ENCODE measurements at places on chromosomes 5 and 9.
A peak's percentile ranks its signal among the peaks of the same experiment; 100 is the strongest.

- DNase-seq: peak; percentile 78
Observed at GRCh38 chr5:93602241-93603077, 19.4 kb downstream of the NR2F1 start.

DNA sequence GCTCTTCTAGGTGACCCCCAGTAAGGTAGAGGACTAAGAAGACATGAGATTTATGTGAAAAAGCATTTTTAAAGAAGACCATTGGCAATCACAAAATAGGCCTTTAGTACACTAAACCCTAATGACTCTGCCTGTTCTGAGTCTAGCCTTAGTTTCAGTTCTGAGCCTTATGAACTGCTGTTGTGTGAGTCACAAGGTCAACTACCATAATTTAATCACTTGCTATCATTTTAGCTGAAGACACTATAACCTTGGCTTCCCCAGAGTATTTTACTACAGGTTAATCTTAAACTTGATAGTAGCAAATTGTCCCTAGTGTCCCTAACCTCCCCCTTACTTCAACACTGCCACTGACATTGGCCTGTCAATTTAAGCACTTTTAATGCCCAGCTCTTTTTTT lies 34.4 kb downstream of the APC start:
- no peak for DNase-seq

GRCh38 chr9:8071445-8071798 lies 271.8 kb upstream of the DMAC1 start:
- no peak for DNase-seq

DNA sequence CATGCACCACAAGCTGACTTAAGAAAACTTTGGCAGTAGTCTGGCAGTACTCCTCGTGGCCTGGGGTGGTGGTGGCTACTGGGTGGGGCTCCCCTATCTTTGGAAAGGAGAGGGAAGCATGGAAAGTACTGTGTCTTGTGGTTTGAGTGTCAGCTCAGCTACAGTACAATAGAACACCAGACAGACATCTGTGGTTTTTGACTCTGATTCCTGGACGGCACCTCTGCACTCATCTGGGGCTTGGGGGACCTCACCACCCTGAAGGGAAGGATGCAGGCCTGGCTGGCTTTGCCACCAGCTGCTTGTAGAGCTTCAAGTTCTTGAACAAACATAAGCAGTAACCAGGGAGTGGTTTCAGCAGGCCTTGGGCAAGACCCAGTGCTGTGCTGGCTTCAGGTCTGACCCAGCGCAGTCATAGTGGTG lies 40.6 kb downstream of the TNFSF8 start:
- no peak for DNase-seq

DNA sequence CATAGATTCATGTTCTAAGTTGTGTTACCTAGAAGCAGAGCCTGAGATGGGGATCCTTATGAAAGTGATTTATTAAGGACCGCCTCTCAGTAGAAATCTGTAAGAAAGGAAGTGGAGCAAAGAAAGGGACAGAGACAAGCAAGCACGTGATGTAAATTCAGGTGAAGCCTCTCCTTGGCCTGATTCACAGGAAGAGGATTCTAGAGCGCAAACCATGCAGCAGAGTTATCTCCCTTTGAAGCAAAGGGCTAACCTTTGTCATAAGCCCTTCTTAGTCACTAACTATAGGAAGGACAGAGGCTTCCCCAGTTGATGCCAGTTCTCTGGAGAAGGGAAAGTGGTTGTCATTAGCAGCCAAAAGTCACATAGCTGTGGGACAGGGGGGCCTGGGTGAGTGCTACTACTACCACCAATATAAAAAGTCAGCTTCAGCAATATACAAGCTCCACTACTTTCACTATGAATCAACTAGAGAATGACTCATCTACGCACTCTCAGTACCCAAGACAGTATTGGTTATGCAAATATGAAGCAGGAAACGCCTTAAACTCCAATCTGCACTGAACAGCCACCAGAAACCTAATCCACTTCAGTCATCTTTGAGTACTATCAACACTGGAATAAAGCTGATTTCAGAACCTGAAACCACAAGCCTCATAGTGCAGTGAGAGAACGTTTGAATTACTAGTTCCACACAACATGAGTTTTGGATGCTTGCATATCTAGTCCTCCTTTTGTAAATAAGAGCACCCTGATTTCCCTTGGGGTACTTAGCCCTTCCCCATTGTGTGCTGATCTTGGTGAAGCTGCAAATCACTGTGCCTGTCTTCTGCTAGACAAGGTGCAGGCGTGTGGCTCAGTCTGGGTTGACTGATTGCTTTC lies 162.7 kb downstream of the ZNF608 start:
- DNase-seq: peak; percentile 39

DNA sequence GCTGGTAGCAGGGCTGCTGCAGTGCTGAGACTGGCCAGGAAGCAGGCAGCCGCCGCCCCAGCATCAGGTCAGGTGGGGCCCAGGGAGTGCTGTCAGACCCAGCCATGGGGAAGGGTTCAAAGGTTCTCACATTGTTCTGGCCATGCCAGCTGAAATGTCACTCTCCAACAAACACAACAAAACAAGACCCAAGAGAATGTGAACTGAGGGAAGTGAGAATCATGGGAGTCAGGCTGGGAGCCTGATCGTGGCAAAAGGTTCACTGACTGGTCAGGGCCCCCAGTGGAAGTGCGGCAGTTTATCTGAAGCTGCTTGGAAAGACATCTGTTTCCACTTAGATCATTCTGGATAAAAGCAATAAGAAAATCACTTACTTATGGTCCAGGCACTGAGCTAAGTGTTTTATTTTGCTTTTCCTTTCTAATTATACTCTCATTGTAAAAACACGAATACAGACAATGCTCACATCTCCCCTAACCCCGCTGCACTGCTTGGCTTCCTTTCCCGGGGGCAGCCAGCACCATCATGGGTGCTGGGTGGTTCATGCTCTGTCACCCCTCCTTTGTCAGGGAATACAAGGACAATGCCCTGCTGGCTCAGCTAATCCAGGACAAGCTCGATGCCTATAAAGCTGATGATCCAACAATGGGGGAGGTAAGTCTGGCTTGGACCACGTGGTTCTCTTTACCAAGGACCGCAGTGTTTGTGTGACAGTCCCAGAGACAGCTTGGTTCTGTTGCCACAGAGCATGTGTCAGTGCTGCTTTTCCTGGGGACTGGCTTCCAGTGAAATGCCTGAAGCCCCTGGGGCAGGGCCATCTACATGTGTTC lies 41.9 kb upstream of the CFAP157 start:
- DNase-seq: no peak

DNA sequence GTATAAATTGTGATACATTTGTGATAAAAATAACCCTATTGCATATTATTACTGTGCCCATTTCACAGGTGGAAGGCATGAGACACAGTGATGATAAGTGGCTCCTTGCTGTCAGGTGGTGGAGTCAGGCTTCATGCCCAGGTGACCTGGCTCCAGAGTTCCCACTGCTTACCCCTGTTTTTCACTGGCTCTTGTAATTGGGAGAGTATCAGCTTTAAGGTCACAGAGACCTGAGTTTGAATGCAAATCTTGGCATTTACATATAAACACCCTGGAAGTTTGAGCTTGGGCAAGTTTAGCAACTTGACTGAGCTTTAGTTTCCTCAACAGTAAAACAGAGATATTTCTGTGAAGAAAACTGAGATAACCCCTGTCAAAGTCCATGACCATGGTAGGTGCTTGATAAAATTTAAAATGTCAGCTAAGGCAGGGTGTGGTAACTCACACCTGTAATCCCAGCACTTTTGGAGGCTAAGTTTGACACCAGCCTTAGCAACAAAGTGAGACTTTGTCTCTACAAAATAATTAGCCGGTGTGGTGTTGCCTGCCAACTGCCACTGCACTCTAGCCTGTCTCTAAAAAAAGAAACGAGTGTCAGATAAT lies 29.2 kb downstream of the MAT2B start:
- DNase-seq: peak; percentile 49

DNA sequence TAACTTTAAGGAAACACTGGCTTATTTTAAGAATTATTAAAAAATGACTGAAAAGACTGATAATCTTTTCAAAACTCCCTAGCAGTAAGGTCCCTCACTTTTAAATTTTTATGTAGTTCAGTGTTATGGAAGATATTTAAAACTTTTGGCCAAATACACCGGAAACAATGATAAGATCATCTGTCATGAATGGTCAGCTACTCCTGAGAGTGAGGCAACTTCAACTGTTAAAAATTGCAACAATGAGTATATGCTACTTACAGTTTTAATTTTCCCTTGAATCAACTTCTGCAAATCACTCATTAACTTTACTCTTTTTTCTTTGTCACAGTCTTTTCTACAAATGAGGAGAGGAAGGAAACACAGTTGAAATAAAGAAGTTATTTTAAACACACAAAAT lies 10.8 kb downstream of the PUM3 start:
- DNase-seq: no peak

GRCh38 chr5:17106521-17106920 lies 110.9 kb upstream of the BASP1 start:
- no peak for DNase-seq

- DNase-seq: peak; percentile 10
Observed at GRCh38 chr9:134663084-134663483, 21.5 kb downstream of the COL5A1 start.

DNA sequence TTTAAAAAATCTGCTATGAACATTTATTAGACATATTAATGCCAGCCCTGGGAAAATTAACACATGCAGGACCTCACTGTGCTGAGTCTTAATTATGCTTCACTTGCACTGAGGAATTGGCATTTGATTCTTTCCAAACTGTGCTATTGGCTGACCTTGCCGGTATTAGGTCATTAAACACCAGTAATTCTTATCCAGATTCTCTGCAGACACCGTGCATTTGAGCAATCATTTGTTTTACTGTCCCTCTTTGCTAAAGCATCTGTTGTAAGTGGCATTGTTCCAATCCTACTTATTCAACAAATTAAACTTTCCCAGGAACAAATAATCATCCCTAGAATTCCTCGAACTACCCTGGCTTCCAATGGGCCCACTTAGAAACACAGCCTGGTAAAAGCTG lies 145.0 kb downstream of the SLC12A2 start:
- DNase-seq: no peak

DNA sequence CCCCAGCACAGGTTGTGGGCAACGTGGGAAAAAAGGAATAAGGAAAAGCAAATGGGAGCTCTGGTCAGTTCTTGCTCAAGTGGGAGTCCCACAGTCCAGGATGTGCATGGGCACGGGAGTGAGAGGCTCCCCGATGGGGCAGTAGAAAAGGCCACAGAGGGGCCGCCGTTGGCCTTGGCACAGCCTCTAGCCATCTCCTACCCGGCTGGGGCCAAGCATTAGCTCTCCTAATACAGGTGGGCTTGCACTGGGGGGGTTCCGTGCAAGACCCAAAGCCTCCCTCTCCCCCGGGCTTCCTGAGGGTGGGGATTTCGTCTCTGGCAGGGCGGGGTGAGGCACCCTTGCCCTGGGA lies 212.2 kb upstream of the MVB12B start:
- no peak for DNase-seq

GRCh38 chr5:119022017-119022745 lies 33.8 kb upstream of the DTWD2 start:
- peak; percentile 23 for DNase-seq

- no peak for DNase-seq
Observed at GRCh38 chr9:98154678-98155077, 35.7 kb upstream of the TRIM14 start.

- no peak for DNase-seq
Observed at GRCh38 chr5:149912226-149912871, 32.2 kb downstream of the PDE6A start.

DNA sequence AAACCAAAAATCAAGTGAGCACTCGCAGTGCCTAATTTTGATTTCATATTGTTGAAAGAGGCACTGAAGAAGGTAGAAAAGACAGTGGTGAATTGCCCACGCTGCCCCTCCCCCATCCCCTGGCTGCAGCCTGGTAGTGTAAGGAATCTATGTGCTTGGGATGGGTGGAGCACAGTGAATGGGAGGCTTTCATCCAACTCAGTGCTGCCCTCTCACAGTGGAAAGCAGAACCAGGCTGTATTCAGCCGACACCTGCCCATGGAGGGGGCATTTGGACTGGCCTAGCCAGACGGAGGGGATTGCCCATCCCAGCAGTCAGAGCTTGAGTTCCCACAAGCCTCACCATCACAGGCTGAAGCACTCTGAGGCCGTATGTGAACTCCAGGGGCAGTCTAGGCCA lies 800.4 kb upstream of the DMAC1 start:
- peak; percentile 66 for DNase-seq

- no peak for DNase-seq
Observed at GRCh38 chr5:88000877-88001276, 267.8 kb downstream of the TMEM161B start.

GRCh38 chr5:123690821-123691220 lies 178.8 kb downstream of the CSNK1G3 start:
- DNase-seq: no peak

DNA sequence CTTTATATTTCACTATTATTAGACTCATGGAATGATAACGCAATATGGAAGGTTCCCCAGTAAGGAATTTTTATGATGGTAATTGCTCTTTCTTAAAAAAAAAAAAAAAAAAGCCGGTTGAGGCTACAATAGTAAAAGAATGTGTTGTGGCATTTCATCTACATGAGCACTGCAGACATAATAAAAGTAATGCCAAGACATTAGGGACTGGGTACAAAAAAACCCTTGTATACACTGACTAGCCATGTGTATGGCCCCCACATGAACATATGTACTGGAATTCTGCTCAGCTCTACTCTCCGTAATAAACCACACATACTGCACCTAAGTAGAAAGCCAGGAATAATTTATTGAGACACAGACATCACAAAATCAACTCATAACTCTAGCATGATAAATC lies 218.4 kb downstream of the ADAMTS6 start:
- no peak for DNase-seq

DNA sequence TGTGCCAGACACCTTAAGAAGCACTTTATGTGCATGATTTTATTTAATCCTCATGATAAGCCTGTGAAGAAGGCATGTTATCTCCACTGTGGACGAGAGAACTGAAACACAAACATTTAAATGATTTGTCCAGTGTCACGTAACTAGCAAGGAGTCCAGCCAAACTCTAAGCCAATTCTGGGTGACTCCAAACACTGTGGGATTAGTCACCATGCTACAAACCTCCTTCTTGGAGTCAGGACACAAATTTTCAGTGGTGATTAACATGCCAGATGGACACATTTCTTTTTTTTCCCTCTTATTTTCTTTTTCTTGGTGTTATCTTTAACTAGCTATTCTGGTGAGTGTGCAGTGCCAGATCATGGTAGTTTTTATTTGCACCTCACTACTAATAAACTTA lies 316.8 kb downstream of the NDUFS4 start:
- no peak for DNase-seq

DNA sequence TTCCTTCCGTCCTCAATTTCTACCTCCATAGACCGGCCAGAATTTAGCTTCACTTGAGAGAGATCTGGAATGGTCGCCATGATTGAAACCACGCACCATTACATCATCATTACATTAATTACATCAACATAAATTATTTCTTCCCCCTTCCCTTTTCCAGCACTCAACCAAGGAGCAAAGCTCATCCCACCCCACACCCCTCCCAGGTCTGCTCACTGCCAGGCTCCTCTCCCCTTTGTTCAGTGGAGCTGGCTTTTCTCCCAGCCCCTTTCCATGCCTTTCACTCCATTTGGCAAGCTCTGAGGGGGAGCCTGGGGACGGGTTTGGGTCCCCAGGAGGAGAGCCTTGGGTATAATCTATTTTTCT lies 8.4 kb downstream of the RACK1 start:
- peak; percentile 31 for DNase-seq
